ENCODE measurements at places on chromosomes 6 and 20.
A peak's percentile ranks its signal among the peaks of the same experiment; 100 is the strongest.

- DNase-seq, result peak; percentile 24
Observed at GRCh38 chr20:478949-479429, 16.7 kb upstream of the TBC1D20 start.

GRCh38 chr6:95517004-95517403 is 60.3 kb upstream of the MANEA start:
- DNase-seq, result no peak

DNA sequence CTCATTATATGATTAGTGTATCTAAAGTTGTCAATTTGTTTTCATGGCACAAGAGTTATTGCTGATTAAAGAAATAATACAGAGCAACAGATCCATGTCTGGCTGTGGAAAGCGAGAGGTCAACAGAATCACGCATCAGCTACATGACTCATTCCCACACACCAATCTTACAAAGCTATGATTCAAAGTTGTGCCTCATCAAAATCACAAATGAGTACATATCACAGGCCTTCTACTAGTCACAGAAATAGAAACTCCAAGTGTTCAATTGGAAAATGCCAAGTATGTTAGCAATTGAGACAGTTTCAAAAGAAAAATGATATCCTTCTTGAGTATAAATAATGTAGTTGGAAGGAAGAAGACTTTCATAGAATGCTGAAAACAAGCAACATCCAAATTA is 57.8 kb upstream of the NKAIN2 start:
- DNase-seq, result no peak

DNA sequence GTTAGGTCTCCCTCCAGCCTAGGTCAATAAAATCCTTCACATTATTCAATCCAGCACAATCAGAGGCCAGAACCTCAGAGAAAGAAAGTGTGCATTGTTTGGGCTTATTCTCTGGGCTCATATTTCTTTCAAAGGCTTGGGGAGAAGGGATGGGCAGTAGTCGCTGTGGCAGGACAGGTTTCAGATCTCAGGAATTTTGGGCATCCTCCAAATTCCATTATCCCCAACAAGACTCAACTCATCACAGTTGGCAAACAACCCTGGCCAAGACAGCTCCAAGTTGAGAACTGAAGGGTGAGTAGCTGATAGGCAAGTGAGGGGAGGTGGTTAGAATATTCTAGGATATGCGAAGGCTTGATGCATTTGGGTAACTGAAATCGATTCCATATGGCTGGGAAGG is 27.2 kb upstream of the CHD6 start:
- DNase-seq, result no peak

GRCh38 chr6:126048635-126049034 is 62.3 kb downstream of the TRMT11 start:
- no peak for DNase-seq

DNA sequence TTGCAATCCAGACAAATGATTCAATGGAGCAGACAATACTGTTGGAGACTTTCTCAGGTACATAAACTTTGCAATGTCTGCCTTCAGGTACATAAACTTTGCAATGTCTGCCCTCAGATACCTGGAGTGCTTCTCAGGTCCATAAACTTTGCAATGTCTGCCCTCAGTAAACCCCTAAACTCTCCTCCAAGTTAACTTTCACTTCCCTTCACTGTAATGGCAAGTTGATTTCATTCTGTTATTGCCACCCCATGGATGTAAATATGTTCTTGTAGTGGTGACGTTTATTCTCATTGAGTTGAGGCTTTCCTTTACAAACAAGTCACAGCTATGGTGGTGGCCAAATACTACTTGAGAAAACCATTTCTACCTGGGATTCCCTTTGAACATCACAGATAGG is 338.8 kb downstream of the EPM2A start:
- no peak for DNase-seq

DNA sequence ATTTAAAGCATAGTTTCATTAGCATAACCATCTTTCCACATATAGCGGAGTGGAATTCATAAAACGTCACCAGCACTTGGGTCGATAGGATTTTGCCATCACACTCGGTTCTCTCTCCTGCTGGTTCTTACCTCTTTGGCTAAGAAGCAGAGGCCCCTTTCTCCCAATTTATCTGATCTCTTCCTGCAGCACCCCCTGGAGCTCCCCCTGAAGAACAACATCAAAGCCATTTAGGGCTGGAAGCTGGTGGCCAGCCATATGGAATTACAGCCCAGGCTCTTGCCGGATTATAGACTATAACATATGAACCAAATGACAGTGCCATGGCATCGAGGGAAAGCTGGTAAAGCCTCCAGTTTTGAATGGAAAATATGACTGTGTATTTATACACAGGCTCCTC is 6.4 kb upstream of the KIF6 start:
- DNase-seq, result no peak

DNA sequence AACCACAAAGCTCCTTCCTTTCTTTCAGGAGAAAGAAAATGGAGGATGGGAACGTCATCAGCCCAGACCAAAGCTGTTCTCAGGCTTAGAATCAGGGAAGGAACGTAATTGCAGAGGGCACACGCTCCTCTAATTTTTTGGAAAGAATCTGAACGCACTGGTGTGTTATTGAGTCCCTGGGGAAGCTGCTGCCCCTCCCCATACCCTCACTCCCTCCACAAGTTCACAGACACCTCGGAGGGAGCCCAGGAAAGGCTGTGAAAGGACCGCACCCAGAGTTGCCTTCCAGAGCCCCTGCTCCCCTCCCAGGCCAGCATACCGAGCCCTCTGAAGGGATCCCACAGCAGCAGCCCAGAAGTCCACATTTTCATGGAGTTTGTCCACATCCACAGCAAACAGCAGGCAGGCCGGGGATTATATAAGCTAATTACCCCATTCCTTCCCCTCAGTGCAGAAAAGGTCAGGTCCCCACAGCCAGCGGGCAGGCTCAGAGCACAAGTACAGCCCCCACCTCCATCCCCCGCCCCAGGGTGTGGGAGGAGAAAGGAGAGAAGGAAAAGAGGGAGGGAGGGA is 53.7 kb downstream of the ANKRD60 start:
- DNase-seq, result no peak

GRCh38 chr6:133410638-133411435 is 169.7 kb downstream of the EYA4 start:
- DNase-seq, result no peak

GRCh38 chr6:57305107-57305506 is 12.3 kb upstream of the PRIM2 start:
- DNase-seq, result peak; percentile 48

GRCh38 chr20:61938839-61939690 is 126.6 kb downstream of the TAF4 start:
- no peak for DNase-seq

DNA sequence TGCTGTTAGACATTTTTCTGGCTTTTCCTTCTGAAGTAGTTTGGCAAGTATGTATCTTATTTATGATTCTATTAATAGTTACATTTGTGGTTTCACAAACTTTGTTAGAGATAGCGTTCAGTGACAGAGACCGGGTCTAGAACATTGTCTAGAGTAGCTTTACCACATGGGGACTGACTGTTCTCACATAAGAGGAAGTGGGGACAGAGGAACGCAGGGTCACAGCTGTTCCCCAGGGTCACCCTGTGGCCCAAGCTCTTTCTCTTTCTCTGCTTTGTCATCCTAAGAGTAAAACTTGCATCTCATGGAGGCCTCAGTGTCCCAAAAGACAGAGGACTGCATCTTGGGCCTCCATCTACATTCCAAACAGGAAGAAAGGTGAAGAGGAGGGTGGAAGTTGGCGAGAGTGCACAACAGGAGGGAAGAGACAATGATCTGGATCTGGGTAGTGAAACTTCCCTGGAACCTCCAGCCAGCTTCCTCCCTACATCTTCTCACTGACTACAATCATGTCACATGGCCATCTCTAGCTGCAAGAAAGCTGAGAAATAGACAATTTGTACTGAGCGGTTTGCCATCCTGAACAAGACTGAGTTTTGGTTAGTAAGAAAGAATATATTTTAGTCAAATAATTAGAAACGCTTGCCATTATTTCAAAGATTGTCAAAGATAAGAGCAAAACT is 645.8 kb upstream of the ARID1B start:
- DNase-seq, result no peak

DNA sequence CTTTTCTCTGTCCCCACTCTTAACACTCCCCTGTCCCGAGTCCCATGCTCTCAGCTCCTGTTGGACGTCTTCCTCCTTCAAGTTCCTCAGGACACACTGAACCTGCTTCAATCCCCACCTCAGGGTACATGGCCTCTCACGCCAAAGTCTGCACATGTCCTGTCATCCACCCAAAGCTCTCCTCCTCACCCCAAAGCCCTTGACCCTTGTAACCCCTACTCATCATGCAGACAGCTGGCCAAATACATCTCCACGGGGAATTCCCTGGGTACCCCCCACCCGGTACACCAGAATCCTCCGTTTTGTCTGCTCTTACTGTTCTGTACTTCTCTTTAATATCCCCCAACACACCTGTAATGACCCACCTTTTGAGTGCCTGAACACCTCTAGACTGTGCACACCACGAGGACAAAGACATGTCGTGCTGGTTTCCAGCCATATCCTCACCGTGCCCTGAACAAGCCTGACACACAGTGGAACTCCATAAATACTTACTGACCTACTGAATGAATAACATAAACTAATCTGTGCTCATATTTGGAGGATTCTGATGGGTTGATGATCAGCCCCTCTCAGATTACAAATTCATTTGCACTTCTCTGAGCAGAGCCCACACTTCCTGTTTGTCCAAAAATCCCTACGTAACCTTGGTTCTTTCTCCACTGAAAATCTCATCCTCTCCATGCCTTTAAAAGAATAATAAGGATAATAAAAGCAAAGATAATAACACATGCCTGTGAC is 66.8 kb upstream of the EYA2 start:
- DNase-seq, result no peak

GRCh38 chr20:63278661-63279060 is 6.0 kb downstream of the ARFGAP1 start:
- no peak for DNase-seq

DNA sequence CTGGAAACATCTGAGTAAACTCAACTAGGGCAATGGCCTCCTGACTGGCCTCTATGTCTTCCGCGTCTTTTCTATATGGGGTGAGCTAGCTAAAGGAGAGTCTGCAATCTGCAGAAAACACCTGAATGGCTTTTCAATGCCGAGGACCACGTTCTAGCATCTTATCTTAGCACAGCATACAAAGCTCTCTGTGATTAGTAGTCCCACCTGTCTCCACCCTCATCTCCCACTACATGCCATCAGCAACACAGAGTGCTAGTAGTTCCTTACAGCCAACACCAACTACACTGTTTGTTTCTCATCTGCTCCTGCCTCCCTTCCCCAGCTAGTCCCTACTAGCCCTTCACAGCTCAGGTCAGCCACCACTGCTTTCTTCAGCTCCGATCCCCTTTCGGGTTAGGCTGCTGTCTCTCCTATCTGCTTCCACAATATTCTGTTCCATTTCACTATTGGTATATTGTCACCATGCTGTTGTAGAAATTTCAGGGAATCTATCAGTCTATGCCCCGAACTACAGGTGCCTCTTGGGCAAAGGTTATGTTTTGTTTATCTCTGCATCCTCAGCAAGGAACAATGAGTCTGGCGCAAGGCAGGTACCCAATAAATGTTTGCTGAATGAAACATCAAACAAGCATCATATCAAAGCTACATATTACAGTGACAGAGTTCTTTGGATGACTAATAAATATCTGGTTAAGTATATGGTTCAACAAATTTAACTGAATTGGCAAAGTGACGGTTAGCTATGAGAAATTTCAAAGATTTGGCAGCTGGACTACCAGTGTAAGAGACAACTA is 12.2 kb downstream of the LYRM4 start:
- no peak for DNase-seq

DNA sequence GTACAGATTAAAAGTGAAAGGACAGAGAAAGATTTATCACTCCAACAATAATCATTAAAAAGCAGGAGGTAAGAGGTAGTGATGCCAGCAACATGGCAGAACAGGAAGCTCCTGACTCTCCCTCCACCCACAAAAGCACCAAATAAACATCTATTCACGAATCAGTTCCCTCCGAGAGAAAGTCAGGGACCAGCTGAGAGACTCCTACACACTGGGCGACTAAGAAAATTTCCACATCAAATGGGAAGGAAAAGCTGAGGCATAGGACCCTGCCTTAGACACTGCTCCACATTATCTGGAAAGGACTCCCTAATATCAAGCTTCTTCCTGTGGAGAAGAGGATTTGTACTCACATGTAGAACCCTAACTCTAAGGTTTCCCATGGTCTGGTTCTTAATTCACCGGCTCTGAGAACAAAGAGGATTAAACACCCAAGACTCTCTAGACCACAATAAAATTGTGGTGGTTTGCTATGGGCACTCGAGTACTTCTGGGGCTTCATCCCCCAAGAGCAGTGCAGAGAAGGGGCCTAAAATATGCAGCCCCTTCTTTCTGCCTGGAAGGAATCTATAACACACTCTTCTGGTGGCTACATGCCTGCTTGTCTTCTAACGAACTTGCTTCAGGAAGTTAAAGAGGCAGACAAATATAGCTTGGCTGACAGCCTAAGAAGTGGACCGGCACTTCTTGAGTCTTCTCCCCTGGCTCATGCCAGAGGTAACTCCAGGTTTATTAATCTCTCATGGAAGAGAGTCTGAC is 29.4 kb upstream of the ASF1A start:
- DNase-seq, result no peak

- no peak for DNase-seq
Observed at GRCh38 chr20:2872459-2873009, 747 bp upstream of the PTPRA start.

GRCh38 chr20:48064929-48065328 is 279.6 kb upstream of the SULF2 start:
- no peak for DNase-seq

- peak; percentile 32 for DNase-seq
Observed at GRCh38 chr20:21096321-21097043, 9.7 kb downstream of the LINC00237 start.

DNA sequence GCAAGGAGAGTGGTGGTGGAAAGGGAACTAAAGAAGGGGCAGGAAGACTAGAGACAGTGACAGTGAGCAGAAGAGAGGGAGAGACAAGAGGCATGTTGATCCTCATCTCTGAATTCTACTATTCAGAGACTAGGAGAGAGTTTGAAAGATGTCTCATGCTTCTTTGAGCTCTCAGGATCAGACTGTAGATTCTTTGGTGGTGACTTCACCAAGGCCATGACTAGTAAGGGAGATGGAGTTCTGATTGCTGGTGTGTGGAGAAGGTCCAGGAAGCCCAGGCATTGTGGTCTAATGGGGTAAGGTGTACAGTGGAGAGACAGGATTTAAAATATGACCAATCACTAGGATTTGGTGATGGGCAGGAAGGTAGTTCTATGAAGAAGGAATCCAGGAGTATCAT is 713 bp downstream of the WFDC9 start:
- DNase-seq, result no peak

GRCh38 chr6:3454273-3455010 is 2.4 kb downstream of the SLC22A23 start:
- no peak for DNase-seq

All from NCI-H446 treated with DMSO at 0.1 percent for 48 hours (cell line).